ENCODE measurements at places on chromosomes 6 and 20.

GRCh38 chr6:163837691-163838431 lies 423.3 kb downstream of the QKI start:
- no peak for DNase-seq

DNA sequence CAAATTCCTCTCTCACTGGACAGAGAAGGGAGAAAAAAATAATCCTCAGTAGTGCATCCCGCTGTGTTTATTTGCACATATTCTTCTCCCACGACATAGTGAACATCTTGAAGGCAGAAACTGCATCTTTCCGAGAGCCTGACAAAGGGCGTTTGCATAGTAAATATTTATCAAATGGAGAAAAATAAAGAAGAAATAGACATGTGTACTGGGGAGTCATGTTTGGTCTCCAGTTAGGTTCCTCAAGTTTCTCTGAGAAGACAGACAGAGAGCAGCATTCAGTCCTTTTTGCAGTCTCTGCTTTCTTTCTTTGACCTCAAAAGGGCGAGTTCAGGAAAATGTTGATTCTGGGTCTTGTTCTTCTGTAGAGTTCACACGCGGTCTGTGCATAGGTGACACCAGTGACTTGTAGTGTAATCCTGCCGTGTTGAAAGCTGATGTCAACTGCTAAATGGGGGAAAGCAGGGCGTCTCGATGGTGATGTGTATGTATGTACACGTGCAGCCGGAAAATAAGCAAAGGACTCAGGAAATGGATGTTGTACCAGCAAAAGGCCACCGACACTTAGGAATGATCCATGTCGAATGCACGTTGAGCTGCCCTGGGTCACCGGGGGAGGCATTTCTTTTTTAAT lies 285.6 kb downstream of the ZNF217 start:
- DNase-seq = no peak

DNA sequence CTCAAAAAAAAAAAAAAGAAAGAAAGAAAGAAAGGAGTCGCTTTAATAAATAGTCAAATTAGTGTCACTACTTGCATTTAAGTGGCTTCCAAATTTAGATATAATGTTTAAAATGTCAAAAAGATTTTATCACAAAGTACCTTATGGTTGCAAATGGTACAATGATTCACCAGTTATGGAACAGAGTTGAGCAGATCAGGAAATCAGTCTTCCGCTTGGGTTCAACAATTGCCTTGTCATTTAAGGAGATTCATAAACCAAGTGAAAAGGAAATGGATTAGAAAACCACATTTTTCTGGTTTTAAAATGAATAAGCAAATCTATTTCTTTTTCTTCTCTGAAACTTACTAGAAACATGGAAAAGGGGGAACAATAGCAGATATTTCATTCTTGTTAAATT lies 94.8 kb upstream of the PTPRT start:
- no peak for DNase-seq

DNA sequence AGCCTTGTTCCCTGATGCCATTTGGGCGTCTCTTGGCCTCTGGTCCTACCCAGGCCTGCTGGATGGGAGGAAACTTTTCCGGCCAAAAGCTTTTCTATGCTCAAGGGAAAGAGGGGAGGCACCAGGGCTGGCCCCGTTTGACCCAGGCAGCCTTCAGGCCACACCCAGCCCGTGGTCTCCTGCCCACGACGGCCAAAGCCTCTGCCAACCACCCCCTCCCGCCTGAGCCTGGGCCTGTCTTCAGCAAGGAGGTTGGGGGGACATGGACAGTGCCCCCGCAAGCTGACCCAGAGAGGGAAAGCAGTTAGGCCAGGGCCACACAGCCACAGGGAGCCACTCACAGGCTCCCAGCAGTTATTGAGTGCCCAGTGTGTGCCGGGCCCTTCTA lies 49.5 kb downstream of the SRC start:
- DNase-seq = no peak

DNA sequence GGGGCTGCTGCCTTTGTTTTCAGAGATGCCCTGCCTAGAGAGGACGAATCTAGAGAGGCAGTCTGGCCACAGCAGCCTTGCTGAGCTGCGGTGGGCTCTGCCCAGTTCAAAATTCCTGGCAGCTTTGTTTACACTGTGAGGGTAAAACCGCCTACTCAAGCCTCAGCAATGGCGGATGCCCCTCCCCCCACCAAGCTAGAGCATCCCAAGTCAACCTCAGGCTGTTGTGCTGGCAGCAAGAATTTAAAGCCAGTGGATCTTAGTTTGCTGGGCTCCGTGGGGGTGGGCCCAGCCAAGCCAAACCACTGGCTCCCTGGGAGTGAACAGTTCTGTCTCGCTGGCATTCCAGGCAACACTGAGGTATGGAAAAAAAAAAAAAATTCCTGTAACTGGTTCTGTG lies 970.9 kb downstream of the TBC1D32 start:
- DNase-seq = no peak

DNA sequence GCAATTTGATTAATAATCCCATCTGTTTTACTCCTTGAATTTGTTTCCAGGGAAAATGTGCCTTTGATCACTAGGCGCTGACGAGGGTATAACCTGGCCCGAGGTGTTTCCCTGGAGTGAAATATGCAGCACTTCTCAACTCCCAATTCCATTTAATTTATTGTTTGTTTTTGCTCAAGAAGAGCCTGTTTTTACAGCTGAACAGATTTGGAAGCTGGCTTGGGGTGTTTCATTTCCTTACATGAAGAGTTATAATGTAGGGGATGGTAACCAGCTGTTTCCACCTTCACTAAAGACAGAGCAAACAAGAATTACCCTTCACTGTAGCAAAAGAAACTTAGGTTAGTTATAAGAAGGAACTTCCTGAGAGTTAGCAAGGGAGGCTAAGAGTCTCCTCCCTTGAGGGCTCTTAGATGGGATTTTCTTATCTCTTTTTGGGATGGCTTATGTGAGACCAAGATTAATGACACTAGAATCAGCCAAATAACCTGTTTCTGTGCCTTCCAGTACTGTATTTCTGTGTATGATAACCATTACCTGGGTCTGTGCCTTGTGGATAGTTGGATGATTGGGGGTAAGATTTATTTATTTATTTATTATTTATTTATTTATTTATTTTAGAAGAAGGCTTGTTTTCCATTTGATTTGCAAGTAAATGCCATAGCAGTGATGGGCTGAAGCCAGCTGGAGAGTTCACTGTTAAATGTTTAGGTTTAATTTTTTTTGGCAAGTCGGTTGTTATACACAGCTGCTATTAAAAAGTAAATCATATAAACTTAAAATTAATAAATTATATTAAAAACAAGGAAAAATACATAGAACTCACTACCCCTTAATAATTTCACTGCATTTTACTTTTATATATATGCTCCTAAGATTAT lies 162.2 kb upstream of the BMP2 start:
- DNase-seq = no peak

DNA sequence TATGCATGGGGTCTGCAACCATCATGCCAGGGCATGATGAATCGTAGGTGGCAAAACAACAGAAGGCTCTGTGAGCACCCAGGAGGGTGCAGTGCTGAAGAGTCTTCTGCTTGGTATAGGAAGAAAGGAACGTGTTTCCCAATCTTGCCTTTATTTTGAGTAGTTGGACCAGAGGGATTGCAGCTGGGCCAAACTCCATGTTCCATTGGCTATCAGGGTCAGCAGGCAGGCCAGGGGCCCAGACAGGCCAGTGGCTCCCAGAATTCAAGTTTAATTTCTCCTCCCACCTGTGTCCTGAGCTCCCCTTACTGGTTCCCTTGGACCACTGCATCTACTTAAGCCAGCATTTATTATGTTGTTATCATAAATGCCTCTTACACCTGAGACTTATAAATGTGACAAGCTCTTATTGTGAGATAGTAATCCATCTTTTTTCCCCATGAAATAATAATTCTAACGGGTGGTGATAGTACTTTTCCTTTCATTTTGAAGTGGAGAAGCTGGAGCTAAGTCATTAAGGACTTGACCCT lies 918 bp upstream of the TRIM38 start:
- no peak for DNase-seq

GRCh38 chr20:25532015-25532751 lies 53.1 kb downstream of the NINL start:
- DNase-seq = no peak
